ENCODE measurements at places on chromosomes 2 and 18. TPM values are rescaled to one million over a fixed set of nuclear protein-coding genes. Genes with fewer than 3 reads are reported as not detected.

GRCh38 chr2:229387866-229388265, 116.8 kb upstream of the PID1 start:
- DNase-seq, result no peak

MAIP1 gene
- 10.4 TPM for total RNA-seq

GRCh38 chr2:182283512-182283911, 143.3 kb downstream of the PDE1A start:
- DNase-seq, result no peak

ITGB6 gene
- total RNA-seq, result 42.2 TPM

LYG1 gene
- total RNA-seq, result not detected

GRCh38 chr2:107936433-107937359, 49.6 kb upstream of the SLC5A7 start:
- DNase-seq, result no peak

DNAH6 gene
- total RNA-seq, result not detected

DNA sequence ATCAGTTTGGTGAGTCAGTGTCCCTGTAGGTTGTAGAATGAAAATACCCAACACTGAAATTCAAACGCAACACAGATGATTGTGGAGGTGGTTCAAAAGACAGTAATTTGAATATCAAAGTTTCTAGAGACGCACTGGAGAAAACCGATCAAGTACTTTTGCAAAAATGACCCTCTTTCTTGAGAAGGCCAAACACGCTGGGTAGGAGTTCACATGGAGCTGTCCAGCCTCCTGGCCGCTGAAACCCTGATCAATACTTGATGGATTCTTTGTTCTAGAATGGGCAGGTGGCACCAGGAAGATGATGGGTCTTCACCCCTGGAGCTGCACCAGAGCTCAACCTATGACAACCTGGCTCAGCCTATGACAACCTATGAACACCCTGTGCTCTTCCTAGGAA, 39.7 kb upstream of the UBE2F start:
- DNase-seq, result no peak

DNA sequence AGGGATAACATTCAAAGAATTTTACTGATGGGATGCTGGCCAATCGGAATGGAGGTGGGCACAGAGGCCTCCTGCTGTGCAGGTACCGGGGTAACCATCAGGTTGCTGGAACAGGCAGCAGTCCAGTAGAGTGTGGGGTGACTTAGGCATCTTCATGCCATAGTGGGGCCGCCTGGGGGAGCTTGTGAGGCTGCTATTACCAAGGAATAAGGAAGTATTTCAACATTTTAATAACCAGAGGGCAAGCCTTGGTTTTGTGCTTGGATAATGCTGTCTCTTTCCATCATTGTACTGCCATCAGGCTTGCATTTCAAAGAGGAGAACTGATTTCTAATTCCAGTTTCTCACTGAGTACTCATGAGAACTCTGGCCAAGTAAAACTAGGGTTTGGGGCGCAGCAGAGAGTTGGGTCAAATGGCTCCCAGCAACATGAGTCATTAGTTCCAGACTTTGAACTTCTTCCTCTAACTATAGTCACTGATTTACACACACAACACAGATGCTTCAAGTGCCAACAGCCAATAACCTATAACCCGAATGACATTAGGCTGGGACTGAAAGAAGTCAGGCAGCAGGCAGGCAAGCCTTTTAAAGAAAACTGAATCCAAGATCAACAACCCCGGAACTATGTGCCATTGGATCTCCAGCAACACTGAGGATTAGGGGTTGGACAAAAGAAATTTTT, 56.1 kb upstream of the FHL2 start:
- DNase-seq, result no peak

DNA sequence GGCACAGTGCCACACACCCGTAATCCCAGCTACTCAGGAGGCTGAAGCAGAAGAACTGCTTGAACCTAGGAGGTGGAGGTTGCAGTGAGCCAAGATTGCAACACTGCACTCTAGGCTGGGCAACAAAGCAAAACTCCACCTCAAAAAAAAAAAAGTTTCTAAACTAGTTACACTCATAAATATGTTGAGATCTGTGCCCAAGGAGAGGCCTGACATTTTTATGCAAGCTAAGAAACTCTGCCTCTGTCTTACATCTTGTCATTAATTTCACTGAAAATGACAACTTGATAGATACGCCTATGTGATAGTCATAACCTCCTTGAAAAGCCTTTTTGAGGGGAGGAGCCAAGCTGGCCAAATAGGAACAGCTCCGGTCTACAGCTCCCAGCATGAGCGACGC, 412.7 kb downstream of the STK39 start:
- no peak for DNase-seq

- no peak for DNase-seq
Observed at GRCh38 chr2:221555494-221555846, 16.6 kb downstream of the EPHA4 start.

GRCh38 chr18:46224181-46224775, 120.1 kb downstream of the HAUS1 start:
- no peak for DNase-seq

- DNase-seq, result no peak
Observed at GRCh38 chr2:71557321-71557720, 104.0 kb downstream of the DYSF start.

DNA sequence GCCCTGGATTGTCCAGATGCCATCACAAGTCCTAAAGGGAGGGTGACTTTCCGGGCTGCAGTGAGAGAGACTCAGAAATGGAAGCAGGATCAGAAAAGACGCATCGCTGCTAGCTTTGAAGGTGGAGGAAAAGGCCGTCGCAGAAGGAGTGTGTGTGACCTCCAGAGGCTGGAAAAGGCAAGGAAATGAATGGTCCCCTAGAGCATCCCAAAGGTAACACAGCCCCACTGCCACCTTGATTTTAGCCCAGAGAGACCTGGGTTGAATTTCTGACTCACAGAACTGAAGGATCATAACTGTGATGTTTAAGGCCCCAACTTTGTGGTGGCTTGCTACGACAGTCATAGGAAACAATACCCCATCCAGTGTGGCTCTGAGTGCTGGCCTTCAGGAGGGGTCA, 8.6 kb upstream of the NCK2 start:
- no peak for DNase-seq

GRCh38 chr2:194621945-194622344, 1035.1 kb upstream of the SLC39A10 start:
- DNase-seq, result no peak

SCYGR4 gene
- total RNA-seq, result not detected

- no peak for DNase-seq
Observed at GRCh38 chr18:45412577-45412976, 202.7 kb upstream of the SLC14A2 start.

GRCh38 chr2:236794176-236794957, 224.7 kb downstream of the ACKR3 start:
- no peak for DNase-seq

- no peak for DNase-seq
Observed at GRCh38 chr2:127941461-127941860, 55.7 kb upstream of the AMMECR1L start.

- no peak for DNase-seq
Observed at GRCh38 chr2:122205641-122206040, 450.2 kb downstream of the TSN start.

DNA sequence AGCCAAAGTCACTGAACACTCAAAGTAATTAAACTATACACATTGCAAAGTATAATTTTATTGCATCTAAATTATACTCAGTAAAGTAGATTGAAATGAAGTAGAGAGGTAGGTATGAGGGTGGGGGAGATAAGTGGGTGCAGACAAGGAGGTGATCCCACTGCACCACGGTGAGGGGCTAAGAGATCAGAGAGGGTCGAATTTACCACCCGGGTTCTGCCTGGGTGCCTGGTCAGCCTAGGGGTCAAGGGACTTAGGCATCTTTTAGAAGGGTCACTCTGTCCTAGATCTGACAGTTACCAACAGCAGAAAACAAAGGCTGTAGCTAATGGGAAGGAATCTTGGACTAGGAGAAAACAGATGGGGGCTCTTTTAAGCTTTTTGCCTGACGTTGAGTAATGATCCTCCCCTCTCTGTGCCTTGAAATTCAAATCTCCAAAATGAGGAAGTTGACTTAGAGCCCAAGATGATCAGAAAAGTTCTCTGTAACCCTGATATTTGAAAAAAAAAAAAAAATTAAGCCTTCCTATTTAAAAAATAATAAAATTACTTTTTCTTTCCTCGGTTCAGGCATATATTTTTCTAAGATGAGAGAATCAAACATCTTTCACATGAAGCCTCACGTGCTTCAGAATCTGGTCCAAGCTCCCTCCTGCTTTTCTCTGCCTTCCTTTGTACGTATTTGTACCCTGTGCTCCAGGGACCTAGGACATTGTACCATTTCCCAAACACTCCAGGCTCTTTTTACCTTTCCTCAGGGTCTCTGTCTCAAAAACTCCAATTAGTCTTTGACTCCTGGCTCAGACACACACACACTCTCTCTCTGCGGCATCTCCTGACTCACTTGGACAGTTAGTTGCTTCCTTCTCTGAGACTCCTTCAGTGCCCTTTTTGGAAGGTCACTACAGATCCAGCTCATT, 353.9 kb downstream of the CYRIA start:
- no peak for DNase-seq

DNA sequence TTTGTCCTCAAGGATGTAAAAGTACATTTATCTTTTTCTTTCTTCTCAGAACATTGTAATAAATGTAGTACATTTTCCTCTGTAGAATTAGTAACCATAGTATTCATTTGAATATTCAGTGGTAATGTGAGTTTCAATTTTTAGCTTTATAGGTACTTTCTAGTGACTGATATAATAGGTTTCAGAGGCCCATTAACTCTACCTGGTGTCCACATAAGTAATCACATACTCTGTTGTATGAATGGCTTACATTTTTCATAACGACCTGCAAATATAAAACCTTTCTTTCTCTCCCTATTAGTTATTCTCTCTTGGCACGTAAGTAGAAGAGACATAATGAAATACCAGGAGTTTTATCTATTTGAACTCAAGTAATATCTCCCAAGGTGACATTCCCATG, 1017.6 kb downstream of the DPP10 start:
- no peak for DNase-seq

CIB4 gene
- 0.57 TPM for total RNA-seq

USP14 gene
- total RNA-seq, result 31.1 TPM

- no peak for DNase-seq
Observed at GRCh38 chr2:170222298-170222697, 44.4 kb downstream of the MYO3B start.

DLX2 gene
- not detected for total RNA-seq

DNA sequence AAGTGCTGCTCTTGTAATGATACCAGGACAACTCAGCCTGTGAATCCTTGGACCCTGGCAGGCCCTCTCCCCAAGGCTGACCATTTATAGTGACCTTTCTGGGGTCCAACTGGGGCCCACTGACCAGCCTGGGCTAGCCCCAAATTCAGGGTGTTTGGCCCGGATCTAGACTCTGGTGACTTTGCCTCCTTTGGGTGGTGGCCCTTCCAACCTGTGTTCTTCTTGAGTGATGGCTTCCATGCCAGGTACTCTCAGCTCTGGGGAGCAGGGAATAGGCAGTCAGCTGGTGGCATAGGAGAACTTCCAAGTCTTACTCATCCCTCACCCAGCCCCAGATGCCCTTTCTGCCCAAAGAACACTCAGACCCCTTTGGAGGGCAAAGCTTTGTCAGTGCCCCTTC, 10.3 kb downstream of the MYO7B start:
- DNase-seq, result no peak

GRCh38 chr2:102155703-102156515, 13.4 kb downstream of the IL1R1 start:
- no peak for DNase-seq

GRCh38 chr2:133508546-133509165, 59.6 kb downstream of the NCKAP5 start:
- no peak for DNase-seq

DNA sequence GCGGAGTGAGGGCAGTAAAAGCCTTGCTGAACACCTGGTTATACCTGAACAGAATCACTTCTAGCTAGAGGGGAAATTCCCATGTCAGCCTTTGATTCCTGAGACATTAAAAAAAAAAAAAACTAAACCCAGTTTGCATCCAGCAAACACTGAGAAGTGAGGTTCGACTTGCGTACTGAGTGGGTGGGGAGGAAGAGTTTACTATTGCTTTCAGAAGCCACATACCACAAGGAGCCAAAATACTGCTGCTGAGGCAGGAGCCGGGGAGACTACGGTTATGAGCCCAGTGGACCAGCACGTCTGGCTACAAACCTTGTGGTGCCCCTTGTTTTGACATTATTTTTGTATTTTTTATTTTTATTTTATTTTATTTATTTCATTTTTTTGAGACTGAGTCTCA, 2.7 kb downstream of the COLEC11 start:
- no peak for DNase-seq

- DNase-seq, result no peak
Observed at GRCh38 chr18:45245091-45245511, 370.2 kb upstream of the SLC14A2 start.

DNA sequence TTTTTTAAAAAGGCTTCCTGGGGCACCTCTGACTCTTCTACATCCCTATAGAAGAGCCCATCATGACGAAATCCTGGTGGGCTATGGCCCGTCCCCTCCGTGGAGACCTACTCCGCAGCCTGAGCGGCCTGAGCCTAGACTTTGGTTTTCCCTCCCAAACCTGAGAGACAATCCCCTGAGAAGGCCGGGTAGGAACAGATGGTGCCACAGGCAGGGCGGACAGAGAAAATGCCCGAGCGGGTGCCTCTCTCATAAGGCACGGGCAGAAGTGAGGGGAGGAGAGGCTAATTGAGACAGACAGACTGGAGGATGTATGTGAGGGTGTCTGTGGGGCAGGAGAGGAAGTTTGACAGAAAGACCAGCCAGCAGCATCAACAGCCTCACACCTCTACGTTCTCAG, 20.2 kb upstream of the SFXN5 start:
- DNase-seq, result no peak

CPLX4 gene
- total RNA-seq, result not detected

- no peak for DNase-seq
Observed at GRCh38 chr2:226124548-226125011, 675.0 kb downstream of the IRS1 start.

PLGLB2 gene
- total RNA-seq, result 0.35 TPM

C2orf92 gene
- 2.5 TPM for total RNA-seq

FLACC1 gene
- total RNA-seq, result 0.56 TPM

LDLRAD4 gene
- 17.9 TPM for total RNA-seq

IL36A gene
- 54.9 TPM for total RNA-seq

DNA sequence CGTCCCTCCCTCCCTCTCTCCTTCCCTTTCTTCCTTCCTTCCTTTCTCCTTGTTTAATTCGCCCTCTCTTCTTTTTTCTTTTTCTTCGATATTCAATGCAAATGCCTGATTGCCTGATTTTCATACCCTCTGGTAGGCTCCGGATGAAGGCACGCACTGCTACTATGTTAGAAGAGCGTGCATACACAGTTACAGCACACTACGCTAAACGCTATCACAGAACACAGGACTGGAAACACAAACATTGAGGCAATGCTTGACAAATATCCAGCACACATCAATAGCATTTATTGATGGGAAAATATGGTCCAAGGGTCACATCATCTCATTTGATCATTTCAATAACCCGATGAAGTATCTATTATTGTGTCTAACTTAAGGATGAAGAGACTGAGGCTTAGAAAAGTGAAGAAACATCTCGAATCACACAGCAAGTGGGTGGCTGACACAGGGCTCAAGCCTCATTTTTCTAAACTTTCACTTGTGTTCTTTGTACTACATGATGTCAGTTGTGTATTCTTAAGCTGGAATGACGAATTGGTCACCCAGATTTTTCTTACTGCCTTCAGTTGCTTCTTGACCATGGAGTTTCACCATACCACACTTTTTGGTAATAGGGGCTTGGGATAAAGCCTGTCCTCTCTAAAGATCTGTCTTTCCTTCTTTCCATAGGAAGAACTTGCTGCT, 101.8 kb downstream of the TRIB2 start:
- DNase-seq, result no peak

GRCh38 chr2:28623582-28624405, 127.8 kb upstream of the PPP1CB start:
- DNase-seq, result no peak

GRCh38 chr2:23465936-23466335, 81.0 kb downstream of the KLHL29 start:
- no peak for DNase-seq

ASB18 gene
- not detected for total RNA-seq

MALL gene
- total RNA-seq, result 534 TPM

EFEMP1 gene
- 11.2 TPM for total RNA-seq

All from esophagus squamous epithelium (tissue), 5 donors.